Activated CD4-positive, alpha-beta T cell treated with anti-CD3 and anti-CD28 coated beads, Interleukin-2, amount 10 ng/mL, durations not matched to agents 24 days and 14 days (primary cell): ENCODE measurements at places on chromosomes 1 and 21.

- no peak for DNase-seq
Measured at GRCh38 chr21:26972192-26972591, 5.3 kb upstream of the ADAMTS5 start.

- no peak for DNase-seq
Measured at GRCh38 chr1:84693785-84694184, 3.5 kb upstream of the SSX2IP start.

GRCh38 chr21:14620152-14620551, 74.0 kb upstream of the SAMSN1 start:
- DNase-seq, result no peak

DNA sequence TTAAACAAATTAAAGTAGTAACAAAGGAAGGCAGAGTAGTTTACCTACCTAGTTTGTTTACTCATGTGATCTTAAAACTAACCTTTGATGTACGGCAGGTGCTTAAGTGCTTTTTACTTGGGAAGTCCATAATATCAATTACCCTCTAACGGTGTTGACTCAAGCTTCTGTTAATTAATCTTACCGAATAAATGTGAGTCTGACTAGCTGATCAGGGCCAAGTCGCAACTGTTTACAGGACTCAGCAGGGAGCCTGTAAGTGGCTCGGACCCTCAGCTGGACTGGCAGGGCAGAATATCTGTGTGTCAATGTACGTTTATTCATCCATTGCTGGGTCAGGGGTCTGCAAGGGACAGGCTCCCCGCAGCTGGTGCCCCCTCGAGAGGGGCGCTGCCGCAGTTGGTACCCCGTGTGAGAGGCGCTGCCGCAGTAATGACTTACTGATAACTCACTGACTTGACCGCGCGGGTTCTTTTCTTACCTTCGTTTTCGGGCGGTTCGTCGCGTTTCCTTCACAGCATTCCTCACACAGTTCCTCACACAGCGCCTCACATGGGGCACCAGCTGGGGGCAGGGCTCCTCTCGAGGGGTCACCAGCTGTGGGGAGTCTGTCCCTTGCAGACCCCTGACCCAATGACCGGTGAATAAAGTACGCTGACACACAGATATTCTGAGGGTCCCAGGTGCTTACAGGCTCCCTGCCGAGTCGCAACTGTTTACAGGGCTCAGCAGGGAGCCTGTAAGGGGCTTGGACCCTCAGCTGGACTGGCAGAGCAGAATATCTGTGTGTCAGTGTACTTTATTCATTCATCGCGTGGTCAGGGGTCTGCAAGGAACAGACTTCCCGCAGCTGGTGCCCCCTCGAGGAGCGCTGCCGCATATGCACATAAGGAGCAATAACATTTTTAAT, 3.0 kb downstream of the FMO1 start:
- peak; percentile 71 for DNase-seq

- DNase-seq, result no peak
Measured at GRCh38 chr1:234917495-234918180, 211.0 kb downstream of the TOMM20 start.

DNA sequence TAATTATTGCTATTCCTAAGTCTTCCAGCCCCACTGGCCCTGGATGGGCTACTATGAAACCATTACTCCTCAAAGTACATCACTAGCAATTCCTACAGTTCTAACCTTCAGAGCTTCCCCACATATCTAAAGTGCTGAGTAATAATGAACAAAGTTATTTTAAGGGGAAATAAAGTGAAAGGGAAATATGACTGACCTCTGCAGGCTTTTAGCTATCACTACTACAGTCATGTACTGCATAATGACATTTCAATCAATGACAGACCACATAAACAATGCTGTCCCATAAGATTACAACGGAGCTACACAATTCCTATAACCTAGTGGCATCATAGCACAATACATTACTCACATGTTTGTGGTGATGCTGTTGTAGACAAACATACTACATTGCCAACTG, 32.5 kb upstream of the ASPM start:
- DNase-seq, result no peak

DNA sequence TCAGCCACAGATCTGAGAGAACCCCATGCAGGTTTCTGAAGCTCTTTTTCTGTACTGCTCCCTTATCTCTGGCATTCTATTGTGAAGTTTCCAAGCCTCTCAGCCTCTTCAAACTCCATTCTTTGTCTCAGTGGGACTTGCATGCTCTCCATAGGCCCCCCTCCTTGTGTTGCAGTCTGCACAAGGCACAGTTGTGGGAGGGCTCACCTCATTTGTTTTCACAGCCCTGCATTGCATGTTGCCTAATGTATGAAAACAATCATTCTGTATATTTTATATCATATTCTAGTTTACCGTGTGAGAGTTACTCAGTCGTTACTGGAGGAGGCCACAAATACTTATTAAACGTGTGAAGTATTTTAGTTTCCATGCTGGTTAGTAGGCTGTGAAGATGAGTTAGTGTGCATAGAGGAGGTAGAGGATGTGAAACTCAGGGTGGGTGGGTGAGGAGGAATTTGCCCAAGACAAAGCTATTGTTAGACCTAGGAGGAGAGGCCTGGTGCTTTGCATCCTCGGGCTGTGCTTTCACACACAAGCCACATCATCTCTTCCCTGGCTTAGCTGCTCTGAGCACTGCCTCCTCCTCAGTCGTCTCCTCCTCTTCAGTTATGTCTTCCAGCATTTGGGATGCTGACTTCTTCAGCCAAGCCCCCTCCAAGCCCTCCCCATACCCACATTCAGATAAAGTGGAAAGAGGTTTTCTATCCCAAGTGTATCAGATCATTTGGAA, 7.8 kb upstream of the CHI3L2 start:
- peak; percentile 77 for DNase-seq

DNA sequence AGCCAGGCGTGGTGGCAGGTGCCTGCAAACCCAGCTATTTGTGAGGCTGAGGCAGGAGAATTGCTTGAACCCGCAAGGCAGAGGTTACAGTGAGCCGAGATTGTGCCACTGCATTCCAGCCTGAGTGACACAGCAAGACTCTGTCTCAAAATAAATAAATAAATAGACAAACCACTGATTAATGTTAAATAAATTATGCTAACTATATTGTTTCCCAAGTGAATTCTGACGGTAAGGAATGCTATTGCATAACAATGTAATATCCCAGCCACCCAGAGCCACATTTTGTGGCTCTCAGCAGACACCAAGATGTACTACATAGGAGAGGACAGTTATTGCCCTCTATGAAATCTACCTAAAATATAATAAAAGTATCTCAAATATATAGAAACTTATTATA, 55.4 kb downstream of the LPGAT1 start:
- no peak for DNase-seq

- no peak for DNase-seq
Measured at GRCh38 chr1:160652924-160653619, 6.2 kb upstream of the SLAMF1 start.

GRCh38 chr1:189305279-189305678, 1172.4 kb downstream of the BRINP3 start:
- DNase-seq, result no peak

DNA sequence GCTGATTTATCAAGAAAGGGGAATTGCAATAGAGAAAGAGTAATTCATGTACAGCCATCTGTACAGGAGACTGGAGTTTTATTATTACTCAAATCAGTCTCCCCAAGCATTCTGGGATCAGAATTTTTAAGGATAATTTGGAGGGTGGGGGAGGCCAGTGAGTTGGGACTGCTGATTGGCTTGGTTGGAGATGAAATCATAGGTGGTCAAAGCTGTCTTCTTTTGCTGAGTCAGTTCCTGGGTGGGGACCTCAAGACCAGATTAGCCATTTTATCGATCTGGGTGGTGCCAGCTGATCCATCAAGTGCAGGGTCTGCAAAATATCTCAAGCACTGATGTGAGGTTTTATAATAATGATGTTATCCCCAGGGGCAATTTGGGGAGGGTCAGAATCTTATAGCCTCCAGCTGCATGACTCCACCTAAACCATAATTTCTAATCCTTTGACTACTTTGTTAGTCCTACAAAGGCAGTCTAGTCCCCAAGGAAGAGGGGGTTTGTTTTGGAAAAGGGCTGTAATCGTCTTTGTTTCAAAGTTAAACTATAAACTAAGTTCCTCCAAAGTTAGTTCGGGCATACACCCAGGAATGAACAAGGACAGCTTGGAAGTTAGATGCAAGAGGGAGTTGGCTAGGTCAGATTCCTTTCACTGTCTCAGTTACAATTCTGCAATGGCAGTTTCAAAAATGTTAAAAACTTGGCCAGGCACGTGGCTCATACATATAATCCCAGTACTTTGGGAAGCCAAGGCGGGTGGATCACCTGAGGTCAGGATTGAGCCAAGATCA, 16.9 kb upstream of the RAB3B start:
- DNase-seq, result no peak

DNA sequence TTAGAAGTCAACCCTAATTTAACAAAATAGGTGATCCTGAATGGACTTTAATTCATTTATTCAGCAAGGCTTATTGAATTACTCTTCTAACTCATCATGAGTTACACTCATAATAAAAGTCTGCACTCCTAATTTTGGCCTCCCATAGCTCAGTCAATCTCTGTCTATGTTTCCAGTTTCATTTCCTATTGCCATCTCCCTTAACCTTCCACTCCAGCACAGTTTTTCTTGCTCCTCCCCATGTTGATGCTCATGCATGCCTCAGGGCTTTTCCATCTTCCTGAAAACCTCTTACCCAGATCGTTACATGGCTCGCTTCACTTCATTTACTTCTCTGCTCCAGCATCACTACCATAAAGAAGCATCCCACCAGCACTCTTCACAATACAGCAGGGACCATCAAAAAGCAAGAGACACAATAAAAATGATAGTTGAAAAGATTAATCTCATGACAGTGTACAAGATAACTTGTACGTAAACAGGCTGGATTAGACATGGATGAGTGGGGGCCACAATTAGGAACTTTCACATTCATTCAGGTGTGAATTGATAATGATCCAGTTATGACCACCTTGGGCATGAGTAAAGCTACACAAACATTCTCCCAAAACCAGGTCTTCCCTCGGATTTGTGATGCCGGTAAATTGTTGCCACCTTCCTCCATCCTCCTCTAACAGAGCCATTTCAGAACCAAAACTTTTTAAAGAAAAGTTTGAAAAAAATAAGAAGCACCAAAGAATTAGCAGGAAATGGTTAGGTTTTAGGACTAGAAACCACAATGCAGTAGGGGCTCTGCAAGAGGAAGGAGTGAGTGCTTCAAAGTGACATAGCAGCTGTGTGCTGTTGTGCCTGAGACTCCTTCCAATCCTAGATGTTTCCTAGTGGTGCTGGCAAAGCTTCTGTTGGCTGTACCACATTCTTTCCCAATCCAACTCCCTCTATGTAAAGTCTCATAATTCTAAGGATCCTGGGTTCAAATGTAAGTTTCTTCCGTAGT, 89.8 kb downstream of the OLFML2B start:
- peak; percentile 76 for DNase-seq

DNA sequence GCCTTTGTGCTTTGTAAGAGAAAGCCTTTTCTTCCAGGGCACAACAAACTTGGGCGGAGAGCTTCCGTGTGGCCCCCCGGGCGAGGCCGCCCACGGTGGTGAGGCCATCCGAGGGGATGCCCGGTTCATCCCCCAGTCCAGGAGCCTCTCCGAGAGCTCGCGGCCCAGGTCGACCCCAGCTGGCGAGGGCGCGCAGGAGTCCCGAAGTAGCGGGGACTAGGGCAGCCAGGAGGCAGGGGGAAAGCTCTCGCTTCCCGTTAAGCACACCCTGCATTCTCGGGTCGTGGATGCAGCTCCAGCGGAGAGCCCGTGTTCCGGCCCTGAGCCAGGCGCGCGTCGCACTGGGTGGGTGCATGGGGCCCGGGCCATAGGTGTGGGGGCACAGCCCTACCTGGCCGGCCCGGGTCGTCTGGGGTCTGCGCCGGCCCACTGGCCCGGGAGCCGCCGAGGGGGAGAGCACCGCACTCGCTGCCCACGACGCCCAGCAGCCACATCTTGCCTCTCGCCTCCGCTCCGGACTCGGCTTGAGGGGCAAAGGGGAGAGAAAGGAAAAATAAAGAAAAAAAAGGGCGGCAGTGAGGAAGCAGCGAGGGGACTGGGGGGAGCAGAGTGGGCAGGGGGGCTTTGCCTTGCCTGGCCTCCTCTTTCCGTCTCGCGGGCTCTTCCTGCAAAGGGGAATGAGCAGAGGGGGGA, 1.8 kb downstream of the RNF220 start:
- peak; percentile 71 for DNase-seq

DNA sequence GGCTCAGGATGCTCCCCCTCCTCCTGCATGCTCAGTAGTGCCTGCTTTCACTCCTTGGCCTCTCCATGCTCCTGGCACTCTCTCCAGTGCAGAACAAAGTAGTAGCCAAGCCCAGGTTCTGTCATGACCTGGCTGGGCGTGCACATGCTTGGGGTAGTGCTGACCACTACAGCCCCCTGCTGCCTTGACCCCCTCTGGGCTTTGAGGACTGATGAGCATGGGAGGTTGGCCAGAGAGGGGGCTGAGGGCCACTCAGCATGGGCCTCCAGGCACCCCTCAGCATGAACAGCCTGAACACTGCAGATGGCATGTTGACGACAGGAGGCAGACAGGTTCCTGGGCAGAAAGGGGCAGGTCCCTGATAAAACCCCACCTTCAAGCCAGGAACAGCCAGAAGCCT, 935.7 kb upstream of the PRMT6 start:
- no peak for DNase-seq

- DNase-seq, result no peak
Measured at GRCh38 chr1:177648731-177649265, 321.1 kb downstream of the SEC16B start.

DNA sequence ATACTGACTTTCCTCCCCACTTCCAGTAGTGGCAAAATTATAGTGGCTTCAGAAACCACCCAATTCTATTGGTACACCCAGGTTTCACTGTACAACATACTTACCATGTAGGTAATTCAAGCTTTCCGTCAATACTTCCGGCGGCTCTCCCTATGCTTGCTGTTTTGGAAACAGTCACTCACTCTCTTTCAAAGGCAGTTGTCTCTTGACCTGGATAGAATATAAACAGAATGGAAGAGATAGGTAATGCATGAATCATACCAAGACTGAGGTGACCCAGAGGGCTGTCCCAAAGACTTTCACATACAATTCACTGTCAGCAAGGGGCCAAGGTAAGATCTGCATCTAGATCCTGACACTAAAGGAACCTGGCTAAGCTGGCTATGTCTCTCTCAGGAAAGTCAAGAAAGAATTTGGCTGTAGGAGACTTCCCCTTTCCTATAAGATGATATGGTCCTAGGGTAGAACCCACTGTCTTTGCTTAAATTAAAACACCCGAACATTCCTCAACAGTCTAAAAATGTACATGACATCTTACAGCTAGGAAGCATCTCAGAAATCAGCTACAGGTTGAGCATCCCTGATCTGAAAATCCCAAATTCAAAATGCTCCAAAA, 59.6 kb downstream of the LUZP1 start:
- peak; percentile 66 for DNase-seq

DNA sequence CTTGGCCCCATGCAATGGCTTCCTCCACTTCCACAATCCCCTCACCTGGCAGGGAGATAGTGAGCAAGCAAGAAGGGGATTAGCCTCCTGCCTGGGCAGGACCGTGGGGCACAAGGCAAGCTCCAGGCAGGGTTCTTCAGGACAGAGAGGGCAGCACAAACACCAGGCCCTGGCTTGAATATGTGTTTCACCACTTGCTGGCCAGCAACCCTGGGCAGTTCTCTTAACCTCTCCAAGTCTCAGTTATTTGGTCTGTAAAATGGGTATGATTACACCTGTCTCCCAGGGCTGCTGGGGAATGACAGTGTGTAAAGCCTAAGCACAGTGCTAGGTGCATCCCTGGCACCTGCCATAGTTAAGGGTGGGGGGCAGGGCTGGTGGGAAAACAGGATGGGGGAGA, 31.9 kb downstream of the H3-3A start:
- no peak for DNase-seq
